ENCODE measurements at places on chromosomes 5 and 9.

GRCh38 chr9:124510650-124511425, 3.6 kb upstream of the NR5A1 start:
- DNase-seq = no peak

DNA sequence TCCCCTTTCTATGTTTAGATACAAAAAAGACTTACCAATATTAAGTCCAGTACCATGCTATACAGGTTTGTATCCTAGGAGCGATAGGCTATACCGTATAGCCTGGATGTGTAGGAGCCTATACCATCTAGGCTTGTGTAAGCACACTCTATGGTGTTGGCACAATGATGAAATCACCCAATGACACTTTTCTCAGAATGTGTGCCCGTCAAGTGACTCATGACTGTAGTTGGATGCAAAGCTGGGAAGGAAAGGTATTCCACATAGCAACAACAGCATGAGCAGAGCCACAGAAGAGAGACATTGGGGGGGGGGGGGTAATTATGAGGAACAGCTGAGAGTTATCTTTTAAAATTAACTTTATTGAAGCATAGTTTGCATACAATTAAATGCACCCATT, 63.2 kb downstream of the TTLL11 start:
- DNase-seq = no peak

- DNase-seq = no peak
These were observed 214.3 kb downstream of the AGTPBP1 start for GRCh38 chr9:85527331-85528020.

DNA sequence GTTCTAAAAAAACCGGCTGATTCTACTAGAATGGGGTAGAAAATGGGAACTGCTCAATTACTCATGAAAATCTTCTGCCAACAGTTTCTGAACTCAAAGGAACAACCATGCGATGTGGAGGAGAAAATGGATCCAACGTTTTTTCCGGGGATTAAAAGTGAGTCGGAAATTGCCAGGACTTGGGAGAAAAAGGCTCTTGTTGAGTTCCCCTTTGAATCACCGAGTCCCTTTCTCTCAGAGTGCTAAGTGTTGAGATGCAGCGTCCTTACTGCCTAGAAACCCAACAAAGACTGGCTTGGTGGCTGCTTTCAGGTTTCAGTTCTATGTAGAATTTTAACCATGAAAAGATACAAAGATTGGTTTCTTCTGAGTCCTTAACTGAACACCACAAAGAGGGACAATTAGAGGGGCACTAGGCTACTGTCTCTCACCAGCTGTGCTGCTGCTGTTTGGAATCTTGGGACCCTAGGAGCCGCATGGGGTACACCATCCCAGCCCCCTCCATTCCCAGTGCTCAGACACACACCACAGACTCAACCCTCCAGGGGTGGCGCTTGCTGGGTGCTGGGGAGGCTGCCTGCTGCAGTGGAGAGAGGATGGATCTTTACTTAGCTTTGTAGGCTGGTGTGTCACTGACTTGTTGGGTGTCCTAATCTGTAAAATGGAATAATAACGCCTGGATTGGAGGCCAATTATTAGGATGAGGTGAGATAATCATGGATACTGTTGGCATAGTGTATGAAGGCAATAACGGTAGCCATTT, 21.5 kb upstream of the NEUROG1 start:
- DNase-seq = no peak

- no peak for DNase-seq
These were observed 11.2 kb upstream of the SET start for GRCh38 chr9:128677794-128678193.

GRCh38 chr5:122101636-122102285, 23.7 kb upstream of the LOX start:
- DNase-seq = no peak

DNA sequence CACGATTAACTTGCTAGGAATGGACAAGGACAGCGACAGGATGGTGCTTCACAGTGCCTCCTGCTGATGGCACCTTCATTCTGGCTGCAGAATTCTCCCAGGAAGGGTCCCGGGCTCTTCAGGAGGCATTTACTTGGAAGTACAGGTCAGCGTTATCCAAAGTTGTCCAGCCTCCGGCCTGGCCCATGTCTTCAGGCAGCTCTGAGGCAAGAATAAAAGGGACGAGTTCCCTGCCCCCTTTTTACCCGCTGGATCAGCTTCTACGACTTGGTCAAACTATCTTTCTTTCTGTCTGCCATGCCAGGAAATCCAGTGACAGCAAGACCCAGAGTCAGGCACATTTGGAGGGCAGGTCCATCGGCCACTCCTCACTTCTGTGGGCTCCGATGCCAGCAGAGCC, 23.4 kb upstream of the GABBR2 start:
- no peak for DNase-seq

GRCh38 chr9:34123682-34124081, 2.8 kb downstream of the DCAF12 start:
- DNase-seq = no peak

DNA sequence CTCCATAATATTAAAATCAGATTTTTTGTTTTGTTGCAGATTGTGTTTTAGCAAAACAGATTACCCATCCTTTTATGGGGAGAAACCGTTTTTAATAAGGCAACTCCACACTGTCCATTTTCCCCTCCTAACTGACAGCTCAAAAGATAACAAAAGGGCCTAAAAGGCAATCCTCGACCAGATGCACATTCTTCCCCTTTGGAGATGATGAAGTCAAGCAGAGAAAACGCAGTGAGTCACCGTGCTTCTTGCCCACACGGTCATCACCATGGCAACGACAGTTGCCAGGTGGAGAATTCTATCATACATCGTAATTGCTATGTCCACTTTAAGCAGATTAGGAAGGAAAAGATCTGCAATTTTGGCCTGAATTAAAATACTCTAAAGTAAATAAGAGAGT, 96.4 kb downstream of the DIRAS2 start:
- no peak for DNase-seq

DNA sequence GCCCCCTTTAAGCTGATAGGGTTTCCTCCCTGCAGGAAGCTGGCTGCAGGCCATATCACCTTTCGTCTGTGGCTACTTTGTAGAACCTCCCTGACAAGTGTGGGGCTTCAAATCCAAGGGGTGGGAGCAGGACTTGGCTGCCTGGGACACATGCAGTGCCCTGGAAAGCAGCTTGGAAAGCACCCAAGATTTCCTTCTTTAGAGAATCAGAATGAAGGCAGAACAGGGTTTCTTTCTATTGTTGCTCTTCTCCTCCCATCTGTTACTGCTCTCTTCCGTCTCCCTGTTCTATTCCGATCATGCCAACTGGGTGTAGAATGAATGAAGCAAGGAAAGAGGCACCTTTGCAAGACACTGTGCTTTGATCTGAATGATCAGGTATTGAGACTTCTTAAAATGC, 282.2 kb downstream of the MED10 start:
- no peak for DNase-seq

- DNase-seq = no peak
These were observed 115.7 kb downstream of the ESM1 start for GRCh38 chr5:54869691-54870090.

DNA sequence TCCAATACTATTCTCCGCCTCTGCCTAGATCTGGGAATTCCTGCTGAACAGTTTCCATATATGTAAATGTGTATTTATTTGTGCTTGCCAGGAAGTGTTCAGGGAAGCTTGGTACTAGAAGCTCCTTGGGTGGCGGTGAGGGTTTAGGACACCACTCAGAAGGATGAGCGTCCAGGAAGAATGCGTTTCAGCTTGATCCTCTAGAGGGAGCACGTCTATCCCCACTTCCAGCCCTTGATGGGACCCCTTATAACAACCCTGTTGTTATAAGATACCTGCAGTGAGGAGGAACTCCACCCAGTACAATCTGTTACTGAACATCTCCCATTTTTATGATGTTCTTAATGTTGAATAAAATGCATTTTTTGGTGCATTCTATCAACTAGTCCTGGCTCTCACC, 88.9 kb downstream of the CYFIP2 start:
- no peak for DNase-seq

DNA sequence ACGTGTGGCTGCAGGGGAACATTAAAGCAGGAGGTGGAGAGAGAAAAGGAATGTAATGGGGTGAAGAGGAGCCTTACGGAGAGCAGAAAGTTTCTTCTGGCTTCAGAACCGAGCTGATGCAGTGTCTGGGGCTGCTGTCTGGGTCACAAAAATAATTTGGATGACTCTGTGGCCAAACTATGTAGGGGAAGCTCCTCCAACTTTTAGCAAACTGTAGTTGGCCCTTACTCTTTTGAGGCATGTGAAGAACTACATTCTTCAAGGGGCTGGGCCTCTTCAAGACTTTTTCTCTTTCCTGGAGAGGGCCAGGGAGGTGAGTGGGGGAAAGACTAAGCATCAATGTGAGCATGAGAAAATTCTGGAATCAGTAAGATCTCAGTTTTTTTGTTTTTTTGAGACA, 31.9 kb upstream of the SPARC start:
- DNase-seq = no peak

- no peak for DNase-seq
These were observed 17.3 kb upstream of the ANGPTL2 start for GRCh38 chr9:127139775-127140174.

DNA sequence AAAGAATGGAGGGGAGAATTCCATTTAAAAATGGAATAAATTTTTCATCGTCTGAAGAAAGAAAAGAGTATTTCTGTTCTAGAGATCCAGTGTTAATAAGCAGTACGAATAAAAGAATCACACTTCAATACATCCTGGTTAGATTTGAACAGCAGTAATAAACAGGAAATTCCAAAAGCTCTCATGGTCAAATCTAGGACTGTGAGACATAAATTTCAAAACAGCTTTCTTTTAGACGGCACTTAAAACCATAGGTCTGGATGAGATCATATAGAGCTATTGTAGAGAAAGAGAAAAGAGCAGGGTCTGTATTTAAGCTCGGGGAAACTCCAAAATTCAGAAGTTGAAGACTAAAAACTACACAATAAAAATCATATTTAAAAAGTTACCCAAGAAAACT, 1006.9 kb upstream of the CTNND2 start:
- no peak for DNase-seq

- DNase-seq = no peak
These were observed 15.6 kb upstream of the FOXD1 start for GRCh38 chr5:73464016-73464745.

GRCh38 chr9:35920051-35920620, 10.8 kb downstream of the SPAAR start:
- no peak for DNase-seq

DNA sequence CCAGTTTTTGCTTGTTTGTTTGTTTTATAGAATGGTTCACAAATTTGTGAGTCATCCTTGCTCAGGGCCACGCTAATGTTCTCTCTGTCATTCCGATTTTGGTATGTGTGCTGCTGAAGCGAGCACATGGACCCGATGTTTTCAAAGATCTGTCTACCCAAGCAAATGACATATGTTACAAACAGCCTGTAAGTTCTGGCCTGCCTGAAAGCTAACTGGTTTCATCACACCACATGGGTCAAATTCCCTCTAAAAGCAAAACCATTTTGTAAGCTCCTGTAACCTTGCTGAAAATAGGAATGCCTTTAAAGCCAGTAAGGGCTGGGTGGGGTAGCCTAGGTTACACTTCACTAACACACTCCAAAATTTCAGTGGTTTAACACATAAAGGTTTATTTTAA, 25.4 kb downstream of the DMRT3 start:
- no peak for DNase-seq

DNA sequence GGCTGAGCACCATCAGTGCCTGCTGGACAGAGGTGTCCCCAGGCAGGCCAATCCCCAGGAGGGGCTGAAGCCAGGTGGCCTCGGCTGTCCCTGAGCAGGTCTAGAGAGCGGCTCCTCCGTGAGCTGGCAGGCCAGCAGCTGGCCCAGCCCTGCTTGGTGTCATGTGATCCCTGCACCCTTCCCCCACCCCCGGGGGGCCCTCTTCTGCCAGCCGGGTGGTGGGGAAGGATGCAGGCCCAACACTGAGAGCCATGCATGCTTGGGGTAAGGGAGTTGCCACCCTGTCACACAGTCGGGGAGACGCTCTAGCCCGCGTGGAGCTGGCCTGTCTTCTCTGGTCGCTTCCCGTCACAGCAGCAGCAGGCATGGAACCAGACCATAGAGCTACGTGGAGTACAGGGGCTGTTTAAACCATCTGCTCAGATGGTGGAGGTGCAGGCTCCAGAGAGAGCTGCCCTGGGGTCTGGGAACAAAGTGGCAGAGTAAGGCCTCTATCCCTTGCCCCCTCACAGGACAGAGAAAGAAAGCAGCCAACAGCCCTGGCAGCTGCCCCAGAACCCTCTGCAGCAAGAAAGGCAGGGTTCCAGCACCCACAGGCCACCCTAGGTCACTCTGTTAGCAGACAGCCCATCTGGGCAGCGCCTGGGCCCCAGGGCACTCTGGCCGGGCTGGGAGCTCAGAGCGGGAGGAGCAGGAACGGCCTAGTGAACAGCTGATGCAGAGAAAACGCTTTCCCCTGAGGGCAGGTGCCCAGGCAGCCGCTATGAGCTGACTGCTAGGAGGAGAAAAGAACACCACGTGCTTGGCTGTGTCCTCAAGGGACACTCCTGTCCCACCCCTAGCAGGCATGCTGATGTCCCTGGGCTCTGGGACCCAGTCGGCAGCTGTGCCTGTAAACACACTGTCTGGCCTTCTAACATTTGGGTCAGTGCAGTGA, 6.8 kb downstream of the RALGDS start:
- DNase-seq = no peak

GRCh38 chr9:127154003-127154389, 31.6 kb upstream of the ANGPTL2 start:
- no peak for DNase-seq

GRCh38 chr9:107307331-107307730, 24.3 kb downstream of the RAD23B start:
- no peak for DNase-seq

DNA sequence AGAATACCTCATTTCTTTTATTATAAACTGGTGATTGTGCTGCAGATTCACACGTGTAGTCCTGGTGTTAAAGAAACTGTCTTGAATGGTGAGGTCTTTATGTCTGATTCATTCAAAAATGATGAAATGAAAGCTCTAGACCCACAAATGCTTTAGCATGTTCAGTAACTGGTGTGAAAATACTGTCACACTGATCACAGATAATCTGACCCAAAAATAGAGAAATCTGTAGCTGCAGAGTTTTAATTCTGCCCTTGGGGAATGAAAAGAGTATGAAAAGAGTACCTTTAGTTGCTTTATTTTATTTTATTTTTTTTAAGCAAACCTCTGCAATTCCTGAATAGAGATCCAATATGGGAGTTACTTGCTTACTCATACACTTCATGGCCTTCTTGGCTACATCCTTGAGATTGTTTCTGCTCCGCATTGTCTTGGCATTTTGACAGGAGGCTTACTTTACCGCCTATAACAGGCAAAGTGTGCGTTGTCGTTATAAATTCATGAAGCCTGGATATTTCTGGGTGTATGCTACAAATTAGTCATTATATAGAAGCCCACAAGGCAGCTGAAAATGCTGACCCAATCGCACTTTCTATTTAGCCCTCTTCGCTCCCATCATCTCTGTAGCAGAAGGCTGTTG, 2.7 kb downstream of the RGMB start:
- DNase-seq = no peak
